ENCODE measurements at places on chromosomes 6 and 20.
A peak's percentile ranks its signal among the peaks of the same experiment; 100 is the strongest.

DNA sequence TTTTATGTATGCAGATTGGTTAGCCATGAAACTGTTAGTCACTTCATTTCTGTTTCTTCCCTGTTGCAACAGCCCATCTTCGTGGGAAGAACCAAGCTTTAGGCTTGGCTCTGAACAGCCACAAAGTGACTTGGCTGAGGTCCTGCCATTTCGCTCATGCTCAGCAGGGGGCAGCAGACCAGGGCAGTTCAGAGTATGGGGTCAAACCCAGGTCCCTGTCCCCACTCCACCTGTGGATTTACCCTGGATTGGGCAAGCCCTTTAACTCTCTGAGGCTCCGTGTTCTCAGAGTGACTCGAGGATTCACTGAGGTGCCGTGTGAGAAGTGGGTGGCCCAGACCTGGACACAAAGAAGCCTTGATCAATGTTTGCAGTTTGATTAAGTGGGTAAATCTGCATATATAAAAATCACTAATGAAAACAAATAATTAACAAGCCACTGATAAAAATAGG, 19.8 kb upstream of the MAP1LC3A start:
- peak; percentile 81 for DNase-seq

GRCh38 chr6:80088637-80089036, 17.8 kb upstream of the BCKDHB start:
- no peak for DNase-seq

DNA sequence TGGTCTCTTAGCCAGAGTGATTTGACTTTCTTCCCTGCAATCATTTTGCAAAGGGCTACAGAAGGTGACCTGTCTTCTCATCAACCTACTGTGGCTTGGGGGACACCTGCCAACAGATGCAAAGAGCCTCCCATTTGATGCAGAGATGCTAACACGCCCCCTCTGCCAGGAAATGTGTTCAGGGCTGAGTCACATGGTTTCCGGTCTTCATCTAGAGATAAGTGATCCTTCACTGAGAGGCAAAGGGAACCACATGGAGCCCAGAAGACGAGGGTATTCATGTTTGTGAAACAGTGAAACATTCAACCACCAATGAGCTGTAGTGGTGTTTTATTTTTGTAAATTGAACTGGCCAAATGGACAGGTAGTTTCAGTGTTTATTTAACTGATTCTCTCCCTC, 109.0 kb upstream of the RIN2 start:
- DNase-seq, result no peak

GRCh38 chr6:44542401-44543116, 155.1 kb downstream of the CDC5L start:
- peak; percentile 57 for DNase-seq

DNA sequence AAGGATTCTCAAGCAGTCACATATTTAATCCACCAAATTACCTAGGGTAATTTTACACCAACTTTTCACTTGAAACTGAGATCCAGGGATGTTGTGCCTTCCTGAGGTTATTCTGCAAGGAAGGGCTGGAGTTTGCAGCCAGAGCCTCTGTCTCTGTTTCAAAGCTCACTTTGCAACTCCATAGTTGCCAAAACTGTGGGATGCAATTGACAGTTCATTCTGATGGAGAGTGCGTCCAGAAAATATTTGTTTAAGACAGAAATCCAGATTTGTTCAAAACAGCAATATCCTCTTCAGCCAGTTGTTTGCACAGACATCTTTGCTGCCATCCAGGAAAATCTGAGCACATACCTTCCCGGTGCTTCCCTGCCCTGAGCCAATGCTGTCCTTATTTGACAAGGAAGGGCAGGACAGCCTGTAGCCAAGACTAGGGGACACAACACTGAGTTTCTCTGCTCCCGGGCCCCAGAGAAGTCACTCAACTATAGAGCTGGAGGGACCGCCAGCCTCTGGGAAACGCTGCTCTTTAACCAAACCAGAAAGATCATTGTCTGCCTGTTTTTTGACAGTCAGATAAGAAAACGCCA, 297.4 kb downstream of the HIVEP2 start:
- no peak for DNase-seq

- no peak for DNase-seq
Measured at GRCh38 chr6:14951704-14952103, 294.2 kb upstream of the JARID2 start.

DNA sequence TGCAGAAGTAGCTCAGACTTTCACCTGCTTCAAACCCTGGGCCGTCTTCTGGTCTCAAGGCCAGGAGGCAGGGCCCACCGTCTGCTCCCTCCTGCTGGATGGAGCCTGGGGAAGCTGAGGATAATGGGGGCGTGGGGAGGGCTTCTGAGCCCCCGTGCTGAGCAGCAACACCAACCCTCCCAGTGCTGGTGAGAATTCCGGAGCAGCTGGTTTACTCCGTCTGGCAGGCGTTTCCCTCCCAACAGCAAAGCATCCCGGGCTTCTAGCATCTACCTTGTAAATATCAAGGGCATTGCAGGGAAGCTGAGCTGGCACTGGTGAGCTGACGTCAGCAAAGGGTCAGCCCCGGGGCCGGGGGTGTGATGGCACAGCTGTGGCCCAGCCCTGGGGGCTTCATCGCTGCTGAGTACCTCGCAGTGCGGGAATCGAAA, 16.8 kb upstream of the CHRNA4 start:
- no peak for DNase-seq

All from H7 (cell line).